ENCODE measurements at places on chromosomes 3 and 15.

GRCh38 chr15:70158309-70159000 is 60.7 kb upstream of the TLE3 start:
- DNase-seq = no peak

- DNase-seq = no peak
Measured at GRCh38 chr15:67794832-67795574, 30.3 kb upstream of the SKOR1 start.

DNA sequence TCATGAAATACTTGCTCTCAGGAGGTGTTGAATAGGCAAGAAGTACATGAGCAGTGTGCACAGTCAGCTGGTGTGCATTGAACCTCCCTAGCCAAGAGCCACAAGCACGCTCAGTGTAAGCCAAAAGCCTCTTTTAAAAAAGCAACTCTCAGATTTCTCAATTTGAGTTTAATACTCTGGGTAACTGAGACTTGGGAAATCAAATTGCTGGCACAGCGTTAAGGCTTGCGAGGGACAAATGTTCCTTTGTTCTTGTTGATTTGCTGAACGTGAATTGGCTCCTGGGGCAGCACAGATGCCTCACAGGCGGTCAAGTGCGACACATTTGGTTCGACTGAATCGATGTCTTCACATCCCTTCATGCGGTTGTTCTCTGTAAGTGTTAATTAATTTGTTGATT is at the start of gene FAM240A:
FAM240A (plus strand) TSS at position 202 of the 400 bp plus-strand sequence; CDS start at position 361, 159 bp downstream.
- DNase-seq = no peak

DNA sequence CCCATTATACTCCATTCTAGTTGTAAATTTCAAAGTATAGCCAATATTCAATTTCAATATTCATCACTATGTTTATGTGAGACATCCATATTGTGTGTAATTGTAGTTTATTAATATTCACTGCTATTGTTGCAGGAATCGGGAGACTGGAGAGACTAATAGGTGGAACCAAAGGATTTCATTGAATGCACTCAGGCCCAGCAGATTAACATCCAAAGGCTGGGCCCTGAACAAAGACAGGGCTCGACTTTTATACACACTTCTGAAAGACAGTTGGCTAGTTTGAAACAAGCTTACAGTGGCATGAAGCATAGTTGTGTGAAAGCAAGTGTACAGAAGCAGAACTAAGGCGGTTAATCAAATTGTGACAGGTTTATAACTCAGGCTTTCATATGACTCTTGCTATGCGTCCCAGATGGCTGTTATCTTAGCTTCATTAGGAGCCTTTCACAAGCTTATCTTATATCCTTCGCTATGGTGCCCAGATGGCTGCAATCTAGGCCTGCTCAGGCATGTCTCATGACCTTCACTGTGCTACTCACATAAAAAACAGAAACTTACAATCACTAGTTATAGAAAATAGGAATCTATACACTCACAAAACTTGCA is 1038.8 kb upstream of the EPHA6 start:
- DNase-seq = no peak

- DNase-seq = no peak
Measured at GRCh38 chr15:58040150-58040549, 25.4 kb downstream of the ALDH1A2 start.

DNA sequence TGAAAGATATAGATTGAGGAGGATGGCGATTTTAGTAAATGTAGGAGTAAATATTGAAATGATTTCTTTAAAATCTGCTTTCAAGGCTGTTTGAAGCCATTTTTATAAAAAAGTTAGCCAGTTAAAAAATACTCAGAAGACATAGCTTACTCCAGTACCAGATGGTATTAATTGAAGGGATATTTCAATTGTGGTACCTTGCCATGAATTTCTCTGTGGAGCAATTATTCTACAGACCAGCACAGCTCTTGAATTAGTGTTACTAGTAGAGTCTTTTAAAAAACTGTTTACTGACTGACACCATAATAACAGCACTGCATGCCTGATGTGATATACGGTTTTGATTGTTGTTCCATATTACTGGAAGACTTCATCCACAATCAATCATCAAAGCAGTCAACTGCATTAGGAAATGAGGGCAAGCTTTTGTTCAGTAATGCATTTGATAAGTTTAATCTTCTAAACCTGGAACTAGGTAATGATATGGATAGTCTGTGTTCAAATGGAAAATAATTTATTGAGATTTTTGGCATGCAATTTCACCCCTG is 106.4 kb downstream of the MFSD1 start:
- no peak for DNase-seq

DNA sequence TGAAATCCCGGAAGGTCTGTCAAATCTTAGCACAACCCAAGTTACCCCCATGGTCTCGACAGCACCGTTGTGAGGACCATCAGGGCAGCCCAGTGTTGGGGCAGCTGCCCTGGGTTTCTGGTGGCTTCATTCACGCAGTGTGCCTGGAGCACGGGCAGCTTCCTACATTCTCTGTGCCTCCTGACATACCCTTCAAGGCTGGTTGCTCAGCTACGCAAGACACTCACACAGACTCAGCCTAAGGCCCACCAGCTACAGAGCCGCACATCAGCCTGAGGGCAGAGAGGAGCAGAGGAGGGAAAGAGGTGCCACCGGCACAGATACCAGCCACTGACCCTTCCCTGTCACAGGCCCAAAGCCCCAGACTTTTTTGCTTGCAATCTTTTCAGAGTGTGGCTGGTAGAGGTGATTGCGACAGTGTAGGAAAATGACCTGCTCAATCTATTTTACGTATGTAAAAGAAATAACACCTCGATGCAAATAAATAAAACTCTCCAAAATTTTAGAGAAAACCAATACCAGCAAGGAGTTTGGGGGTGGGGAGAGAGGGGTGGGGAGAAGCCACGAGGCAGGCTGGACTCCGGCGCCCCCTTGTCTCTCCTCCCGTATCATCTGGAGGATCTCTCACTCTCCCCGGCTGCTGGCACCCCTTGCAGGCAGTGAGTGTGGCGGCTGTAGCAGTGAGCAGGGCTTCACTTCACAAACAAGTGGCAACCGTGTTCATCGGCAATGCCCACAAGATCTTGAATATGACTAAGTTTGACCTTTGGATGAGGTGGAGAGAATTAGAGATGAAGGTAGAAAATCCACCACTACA is 12.7 kb downstream of the CSPG5 start:
- no peak for DNase-seq

- DNase-seq = no peak
Measured at GRCh38 chr3:47910777-47911440, 105.3 kb downstream of the MAP4 start.

DNA sequence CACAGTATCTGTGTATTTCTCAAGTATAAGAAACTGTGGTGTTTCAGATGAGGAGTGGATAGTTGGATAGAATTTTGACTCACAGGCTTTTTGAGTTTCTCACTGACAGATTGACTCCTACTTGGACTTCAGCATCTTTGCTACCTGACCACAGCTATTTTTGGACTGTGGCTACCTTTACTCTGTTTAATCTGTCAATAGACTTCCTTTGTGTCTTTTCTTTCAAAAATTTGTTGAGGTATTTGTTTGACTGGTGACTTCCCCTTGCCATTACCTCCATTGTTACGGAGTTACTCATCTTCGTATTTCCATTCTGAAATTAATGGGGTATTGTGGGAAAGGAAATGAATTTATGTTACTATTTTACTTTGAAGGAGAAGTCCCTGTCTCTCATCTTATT is 123.8 kb downstream of the AGBL1 start:
- DNase-seq = no peak

DNA sequence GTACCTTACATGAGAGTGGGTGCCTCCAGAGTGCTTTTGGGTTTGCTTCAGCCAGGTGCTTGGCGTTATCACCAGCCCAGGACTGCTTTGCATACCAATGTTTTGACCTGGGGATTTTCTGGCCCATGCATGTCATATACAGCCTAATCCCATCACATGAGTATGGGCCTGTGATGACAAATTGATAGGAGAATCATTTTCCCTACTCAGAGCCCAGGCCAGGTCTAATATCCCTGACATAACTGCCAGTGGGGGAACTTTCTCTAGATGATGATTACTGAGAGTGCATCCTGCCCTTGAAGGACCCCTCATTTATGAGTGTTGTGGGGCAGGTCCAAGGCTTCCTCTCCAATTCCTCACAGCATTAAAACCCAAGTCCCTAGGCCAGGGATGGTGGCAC is 197.5 kb upstream of the LYSMD4 start:
- no peak for DNase-seq

DNA sequence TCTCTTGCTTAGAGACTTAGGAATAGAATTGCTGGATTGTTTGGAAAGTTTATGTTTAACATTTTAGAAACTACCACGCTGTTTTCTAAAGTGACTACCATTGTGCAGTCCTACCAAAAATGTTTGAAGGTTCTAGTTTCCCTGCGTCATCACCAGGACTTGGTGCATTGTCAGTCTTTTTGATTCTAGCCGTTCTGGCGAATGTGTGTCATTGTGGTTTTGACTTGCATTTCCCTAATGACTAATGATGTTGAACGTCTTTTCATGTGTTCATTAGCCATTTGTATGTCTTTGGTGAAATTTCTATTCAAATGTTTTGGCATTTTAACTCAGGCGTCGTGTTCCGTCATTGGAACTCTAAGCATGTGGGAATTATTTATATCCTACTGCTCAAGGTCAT is 58.0 kb downstream of the CHD2 start:
- peak; percentile 51 for DNase-seq

- DNase-seq = no peak
Measured at GRCh38 chr3:100402891-100403290, 1.6 kb downstream of the LNP1 start.

GRCh38 chr15:72369964-72370363 is 5.8 kb downstream of the HEXA start:
- DNase-seq = no peak

- DNase-seq = no peak
Measured at GRCh38 chr3:127630811-127631714, 2.1 kb downstream of the PODXL2 start.

GRCh38 chr15:63188926-63189871 is at the start of gene RAB8B:
Gene RAB8B, plus strand, starts transcription at chr15:63189606. Its CDS starts 19 bp downstream, at chr15:63189625.
- DNase-seq = peak; percentile 83

GRCh38 chr3:144754076-144754783 is 782.6 kb downstream of the DIPK2A start:
- no peak for DNase-seq

GRCh38 chr3:27094721-27095120 is 274.5 kb downstream of the NEK10 start:
- no peak for DNase-seq

- peak; percentile 70 for DNase-seq
Measured at GRCh38 chr3:42502429-42503250, at the start of gene VIPR1. Gene VIPR1, plus strand, starts transcription at chr3:42502643. Its CDS starts 93 bp downstream, at chr3:42502736.

- no peak for DNase-seq
Measured at GRCh38 chr3:77169823-77170222, 129.9 kb downstream of the ROBO2 start.

GRCh38 chr3:150797155-150797554 is 34.2 kb upstream of the SIAH2 start:
- DNase-seq = no peak

DNA sequence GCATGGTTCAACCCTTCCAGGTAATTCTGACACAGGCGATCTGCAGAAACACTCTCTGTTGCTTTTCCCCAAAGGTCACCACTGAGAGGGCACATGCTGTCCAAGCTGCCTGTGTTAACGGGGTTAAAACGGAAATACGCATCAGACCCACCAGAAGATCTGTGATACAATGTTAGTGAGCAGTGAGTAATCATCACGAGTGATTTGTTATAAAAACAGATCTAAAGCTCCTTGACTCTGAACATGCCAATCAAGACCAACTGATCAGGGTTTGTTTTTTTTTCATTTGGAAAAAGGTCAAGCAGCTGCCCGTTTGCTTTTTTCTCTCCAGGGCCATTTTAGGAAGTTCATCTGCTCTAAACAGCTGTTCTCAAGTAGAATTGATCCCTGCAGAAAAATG is 43.2 kb downstream of the FGF12 start:
- DNase-seq = no peak

DNA sequence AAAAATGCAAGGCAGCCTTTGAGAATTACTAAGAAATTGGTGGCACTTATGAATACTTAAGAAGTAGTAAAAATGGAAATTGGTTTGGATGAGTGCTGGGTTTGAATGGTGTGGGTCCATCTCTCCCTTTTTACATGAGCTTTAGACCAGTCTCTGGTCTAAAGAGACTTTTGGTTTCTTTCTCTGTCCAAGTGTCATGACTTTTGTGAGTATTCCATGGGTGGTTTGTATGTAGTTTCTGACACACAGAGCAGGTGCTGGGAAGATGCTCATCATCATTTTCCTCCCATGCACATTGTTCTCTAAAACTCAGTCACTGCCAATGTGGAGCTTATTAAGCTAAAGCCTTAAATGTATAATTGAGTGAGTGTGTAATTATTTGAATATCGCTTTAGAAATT is 63.5 kb downstream of the KAT2B start:
- no peak for DNase-seq

GRCh38 chr15:68348606-68349005 is 71.1 kb downstream of the FEM1B start:
- DNase-seq = no peak

DNA sequence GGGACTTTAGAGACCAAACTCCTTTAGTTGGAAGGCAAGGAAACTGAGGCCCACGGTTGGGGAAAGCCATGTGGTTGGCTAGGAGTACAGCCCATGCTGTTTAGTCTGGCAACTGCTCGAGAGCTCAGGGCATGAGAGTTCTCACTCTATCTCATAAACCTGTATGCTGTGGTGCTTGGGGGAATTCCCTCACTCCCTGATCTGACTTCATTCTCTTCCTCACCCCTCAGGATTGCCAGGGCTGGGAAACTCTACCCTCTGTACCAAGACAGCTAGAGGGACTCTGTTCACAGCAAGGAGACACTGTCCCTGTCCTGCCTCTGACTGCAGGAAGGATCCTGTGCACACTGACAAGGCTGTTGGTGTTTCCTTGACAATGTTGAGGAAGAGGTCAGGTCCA is 230.2 kb downstream of the ZNF621 start:
- DNase-seq = no peak

DNA sequence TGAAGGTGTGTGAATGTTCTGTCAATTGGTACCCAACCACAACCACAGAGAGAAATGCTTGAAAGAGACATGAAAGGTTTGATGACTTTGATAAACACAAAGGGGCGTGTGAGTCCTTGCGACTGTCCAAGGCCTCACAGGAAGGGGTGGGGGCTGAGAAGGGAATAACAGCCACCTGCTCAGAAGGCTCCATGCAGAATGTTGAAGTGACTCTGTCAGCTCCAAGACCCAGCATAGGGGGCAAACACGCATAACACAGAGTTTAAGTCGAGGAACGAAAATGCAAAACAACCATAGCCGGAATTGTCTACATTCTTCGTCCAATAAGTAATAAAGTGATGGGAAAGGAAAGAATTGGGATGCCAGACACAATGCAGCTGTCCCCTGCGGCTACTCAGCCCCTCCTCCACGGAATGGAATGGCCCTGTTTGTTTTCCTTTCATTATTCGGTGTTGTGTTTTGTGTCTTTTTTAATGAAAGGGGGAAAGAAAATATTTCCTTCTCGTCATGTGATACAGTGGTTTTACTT is 19.9 kb downstream of the TMEM212 start:
- no peak for DNase-seq

Data from NCI-H1930 (cell line).